ENCODE measurements at places on chromosomes 5 and 9.

DNA sequence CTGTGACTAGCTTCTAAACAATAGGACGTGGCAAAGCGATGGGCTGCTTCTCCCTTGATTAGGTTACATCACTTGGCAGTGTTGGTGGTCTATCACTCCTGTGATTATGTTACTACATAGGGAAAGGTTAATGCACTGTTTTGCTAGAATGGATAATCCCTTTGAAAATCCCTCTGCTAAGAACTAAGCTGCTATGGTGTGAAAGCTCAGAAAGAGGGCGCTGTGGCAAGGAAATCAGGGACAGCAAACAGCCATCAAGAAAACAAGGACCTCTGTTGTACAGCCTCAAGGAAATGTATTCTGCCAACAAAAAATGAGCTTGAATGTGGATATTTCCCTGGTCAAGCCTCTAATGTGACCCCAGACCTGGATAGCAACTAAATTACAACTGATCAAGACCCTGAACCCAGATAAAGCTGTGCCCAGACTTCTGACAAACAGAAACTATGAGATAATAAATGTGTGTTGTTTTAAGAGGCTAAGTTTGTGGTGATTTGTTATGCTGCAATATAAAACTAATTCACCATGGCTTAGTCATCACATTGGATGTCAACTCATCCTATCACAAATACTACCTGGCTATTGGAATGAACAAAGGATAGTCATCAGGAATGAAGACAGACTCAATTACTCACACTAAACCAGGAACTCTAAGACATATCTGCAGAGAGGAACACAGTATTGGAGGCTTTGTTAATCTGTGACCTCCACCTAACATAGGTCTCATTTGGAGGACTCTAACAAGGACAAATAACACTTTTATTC lies 1215.9 kb downstream of the EFNA5 start:
- no peak for DNase-seq

DNA sequence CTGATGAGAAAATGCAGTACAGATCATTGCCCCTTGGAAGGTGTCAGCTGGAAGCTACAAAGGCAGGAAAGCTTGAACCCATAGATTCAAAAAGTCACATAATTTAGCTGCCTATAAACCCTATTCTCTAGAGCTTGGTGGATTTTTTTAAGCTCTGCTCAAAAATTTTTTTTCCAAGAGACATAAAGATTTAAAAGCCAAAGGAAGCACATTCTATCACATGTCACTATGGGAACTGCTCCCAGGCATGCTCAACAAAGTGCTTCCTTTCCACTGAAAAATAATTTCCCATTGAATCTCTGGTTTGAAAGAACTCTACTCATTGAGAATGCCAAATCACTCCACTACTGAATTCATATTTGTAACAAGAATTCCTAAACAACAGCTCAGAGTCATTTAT lies 419.8 kb downstream of the CETN3 start:
- no peak for DNase-seq

DNA sequence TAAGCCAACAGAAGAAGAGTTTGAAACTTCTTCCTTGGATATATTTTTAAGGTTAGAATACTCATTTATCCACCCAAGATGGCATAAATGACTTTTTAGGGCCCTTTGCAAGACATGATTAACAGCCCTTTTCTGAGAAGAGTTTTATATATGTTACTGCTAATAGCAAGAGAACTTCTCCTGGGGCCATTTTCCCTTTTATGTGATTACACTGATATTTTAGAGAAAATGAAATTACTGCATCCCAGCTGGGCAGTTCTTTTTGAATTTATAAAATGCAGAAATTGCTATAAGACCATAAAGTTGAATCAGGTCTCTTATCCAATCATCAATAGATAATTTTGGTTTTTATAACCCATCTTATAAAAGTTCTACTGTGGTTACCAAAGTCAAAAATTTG lies 161.3 kb upstream of the RFX3 start:
- DNase-seq: no peak

DNA sequence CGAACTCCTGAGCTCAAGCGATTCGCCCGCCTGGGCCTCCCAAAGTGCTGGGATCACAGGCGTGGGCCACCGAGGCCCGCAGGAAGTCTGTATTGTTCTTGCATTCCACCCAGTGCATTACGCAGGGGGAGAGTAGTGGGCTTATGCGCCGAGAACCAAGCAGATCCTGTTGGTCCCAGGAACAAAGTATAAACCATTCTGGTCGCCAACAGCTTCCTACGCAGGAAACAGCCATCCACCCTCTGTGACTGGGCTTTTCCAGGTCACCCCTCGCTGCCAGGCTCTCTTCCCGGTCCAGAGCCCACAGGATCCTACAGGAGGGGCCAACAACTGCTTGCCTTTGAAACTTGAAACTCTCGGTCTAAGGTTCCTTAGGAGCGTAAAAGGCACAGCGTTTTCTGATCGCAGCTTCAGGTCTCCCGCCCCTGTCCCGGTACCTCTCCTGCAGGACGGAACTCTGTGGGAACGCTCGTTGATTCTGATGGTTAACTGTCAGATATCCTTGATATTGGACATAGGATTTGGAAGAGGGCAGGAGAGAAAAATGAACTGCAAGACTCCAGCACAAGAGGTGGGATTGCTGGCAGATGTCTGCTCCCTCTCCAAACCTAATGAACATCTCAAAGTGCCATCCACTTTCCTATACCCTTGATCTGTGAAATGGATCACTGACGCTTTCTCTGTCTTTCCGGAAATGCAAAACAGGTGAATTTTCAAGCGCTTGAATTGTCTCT lies 4.2 kb upstream of the ANXA2R start:
- no peak for DNase-seq

- DNase-seq: no peak
These were observed 123.3 kb downstream of the ZNF354C start for GRCh38 chr5:179183481-179183880.

GRCh38 chr5:56375011-56375410 lies 141.9 kb upstream of the ANKRD55 start:
- DNase-seq: no peak

DNA sequence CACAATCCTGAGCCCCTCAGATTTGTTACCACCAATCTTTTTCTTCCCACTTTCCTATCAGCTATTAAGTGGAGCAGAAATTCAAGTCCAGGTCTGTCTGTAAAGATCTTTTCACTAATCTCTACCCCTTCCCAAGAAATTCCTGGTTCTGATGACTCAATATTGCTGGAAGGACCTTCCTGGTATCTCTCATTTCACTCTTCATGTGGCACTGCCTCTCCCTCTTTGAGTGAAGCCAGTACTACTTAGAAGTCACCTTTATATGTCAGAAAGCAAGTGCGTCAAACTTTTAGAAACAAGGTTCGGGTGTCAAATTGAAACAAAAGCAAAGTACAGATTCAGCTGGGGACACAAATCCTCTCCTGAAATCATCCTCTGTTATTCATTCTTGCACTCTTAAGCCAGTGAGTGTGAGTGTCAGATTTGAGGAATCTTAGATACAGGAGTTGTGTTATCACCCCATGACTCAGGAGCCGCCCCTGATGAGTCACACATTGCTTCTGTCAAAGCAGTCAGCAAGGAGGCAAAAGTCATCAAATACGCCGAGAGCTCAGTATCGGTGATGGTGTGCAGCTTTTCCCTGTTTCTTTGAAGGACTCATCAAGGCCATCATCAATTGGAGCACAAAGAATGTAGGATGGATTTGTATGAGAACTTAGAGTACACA lies 313.0 kb downstream of the CETN3 start:
- no peak for DNase-seq

- no peak for DNase-seq
These were observed 768.1 kb upstream of the GRAMD2B start for GRCh38 chr5:125655156-125655555.

DNA sequence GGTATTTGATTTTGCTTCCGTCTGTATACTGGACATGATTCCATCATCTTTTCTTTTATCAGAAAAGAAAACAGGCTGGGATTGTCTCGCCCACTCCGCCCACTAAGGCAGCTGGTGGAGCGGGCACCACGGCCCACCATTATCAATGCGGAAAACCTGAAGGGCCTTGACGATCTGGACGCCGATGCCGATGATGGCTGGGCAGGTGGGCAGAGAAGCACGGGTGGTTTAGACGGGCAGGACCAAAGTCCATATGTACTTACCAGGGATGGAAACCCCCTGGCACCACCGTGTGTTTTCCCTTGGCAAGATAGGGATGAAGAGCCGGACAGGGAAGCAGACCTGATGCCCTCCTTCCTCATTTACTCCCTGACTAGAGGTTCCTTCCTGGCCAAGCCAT lies 53.7 kb downstream of the PRRC2B start:
- no peak for DNase-seq

- no peak for DNase-seq
These were observed 9.5 kb downstream of the BNIP1 start for GRCh38 chr5:173153842-173154241.

DNA sequence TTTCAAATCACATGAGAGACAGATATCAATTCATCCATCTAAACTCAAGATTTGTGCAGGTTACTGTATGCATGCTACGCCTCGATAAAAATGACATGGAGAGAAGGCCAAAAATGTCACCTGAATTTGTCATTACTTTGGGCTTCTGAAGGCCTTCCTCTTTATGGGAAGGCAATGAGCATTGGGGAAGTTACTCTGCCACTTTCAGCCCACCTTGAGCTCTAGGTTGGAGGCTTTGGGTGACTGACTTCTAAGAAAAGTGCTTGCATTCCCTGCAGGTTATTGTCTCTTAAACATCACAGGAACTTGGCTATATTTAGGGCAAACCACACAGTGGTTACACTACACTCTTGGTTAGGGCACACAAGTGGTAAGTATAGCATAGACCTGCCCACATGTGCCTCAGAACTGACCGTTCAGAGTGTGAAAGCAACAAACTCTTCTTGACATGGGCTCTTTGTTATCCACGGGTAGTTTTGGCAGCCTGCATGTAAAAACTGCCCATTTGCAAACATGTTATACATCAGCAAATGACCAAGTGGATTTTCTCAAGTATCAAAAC lies 169.5 kb downstream of the ZNF608 start:
- DNase-seq: no peak

- DNase-seq: no peak
These were observed 197.4 kb upstream of the ELL2 start for GRCh38 chr5:96159043-96159442.

DNA sequence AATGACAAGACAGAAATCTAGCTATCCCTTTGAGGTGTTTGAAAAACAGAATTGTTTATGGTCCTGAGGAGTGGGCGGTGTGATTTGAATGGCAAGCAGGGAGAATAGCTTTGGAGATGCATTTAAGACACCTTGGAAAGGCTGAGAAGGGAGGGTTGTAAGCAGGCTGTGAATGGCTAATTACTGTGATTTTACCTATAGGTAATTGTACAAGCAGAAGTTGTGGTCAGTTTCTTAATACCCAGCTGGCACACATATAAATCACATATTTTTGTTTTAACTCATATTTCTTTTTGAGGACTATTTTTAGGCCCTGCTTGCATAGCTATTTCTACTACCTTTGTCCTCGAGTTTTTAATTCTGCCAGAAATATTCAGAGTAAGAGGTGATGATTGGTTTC lies 248.6 kb downstream of the KDM4C start:
- no peak for DNase-seq

GRCh38 chr5:93575461-93576414 lies 5.3 kb downstream of the NR2F1-AS1 start:
- no peak for DNase-seq

- no peak for DNase-seq
These were observed 1312.0 kb upstream of the WWC1 start for GRCh38 chr5:166979307-166979895.

- DNase-seq: no peak
These were observed 8.2 kb upstream of the GRAMD2B start for GRCh38 chr5:126414874-126415502.

GRCh38 chr9:105046907-105047741 lies 119.2 kb upstream of the ABCA1 start:
- no peak for DNase-seq

GRCh38 chr9:22103685-22104575 lies 94.8 kb upstream of the CDKN2B start:
- DNase-seq: no peak

DNA sequence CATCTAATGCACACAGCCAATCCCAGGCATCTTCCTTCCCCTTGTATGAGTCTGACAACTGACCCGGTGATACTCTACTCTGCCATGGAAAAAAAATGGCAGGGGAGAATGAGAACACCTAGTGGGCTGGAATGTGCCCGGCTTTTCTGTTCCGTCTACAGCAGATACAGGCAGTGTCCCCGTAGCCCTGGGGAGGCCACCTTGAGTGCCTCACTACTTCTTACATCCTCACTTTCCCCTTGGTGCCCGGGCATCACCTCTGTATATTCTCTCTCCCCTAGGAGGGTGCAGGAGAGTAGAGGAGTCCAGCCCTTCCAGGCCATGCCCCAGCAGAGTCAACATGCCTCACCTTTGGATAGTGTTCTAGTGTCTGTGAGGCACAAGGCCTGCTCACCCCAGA lies 56.2 kb downstream of the SYK start:
- DNase-seq: no peak

- no peak for DNase-seq
These were observed 30.5 kb upstream of the ZNF169 start for GRCh38 chr9:94228616-94229015.

GRCh38 chr9:132645306-132645705 lies 24.5 kb downstream of the DDX31 start:
- DNase-seq: no peak

DNA sequence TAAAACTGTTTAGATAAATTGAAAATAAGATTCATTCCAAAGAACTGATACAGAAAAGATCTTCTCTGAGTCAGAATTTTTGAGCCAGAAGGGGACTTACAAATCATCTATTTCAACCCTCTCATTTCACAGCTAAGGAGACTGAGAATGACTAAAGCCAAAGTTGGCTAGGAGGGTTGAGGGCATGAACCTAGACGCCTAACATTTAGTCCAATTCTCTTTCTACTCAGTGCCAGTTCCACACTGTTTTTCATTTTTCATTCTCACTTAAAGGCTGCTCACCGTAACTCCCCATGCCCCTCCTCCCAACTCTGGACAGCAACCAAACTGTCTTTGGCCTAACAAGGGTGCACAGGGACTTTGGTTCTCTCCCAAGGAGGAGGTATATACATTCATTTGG lies 364.0 kb downstream of the NDUFS4 start:
- no peak for DNase-seq

DNA sequence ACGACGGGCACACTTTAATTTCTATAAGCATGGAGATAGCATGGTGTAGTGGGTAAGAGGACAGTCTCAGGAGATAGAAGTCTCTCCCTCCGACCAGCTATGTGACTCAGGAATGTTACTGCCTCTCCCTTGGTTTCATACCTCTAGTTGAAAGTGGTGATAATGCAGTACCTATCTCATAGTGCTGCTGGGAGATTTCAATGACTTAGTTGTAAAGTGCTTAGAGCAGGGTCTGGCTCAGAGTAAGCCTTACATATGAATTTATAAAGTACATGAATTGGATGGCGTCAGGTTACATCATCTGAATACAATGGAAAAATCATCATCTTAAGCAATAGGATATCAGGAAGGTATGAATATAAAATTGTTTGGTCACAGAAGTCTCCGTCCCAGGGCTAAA lies 952.8 kb upstream of the EDIL3 start:
- DNase-seq: no peak

GRCh38 chr5:90606539-90606938 lies 47.9 kb downstream of the ADGRV1 start:
- no peak for DNase-seq

GRCh38 chr9:20212806-20213205 lies 409.5 kb downstream of the MLLT3 start:
- no peak for DNase-seq
